RPMI8226 (cell line): ENCODE measurements at places on chromosomes 4 and X.
A peak's percentile ranks its signal among the peaks of the same experiment; 100 is the strongest.

GRCh38 chr4:51870441-51871188, 27.7 kb downstream of the DCUN1D4 start:
- DNase-seq = no peak

DNA sequence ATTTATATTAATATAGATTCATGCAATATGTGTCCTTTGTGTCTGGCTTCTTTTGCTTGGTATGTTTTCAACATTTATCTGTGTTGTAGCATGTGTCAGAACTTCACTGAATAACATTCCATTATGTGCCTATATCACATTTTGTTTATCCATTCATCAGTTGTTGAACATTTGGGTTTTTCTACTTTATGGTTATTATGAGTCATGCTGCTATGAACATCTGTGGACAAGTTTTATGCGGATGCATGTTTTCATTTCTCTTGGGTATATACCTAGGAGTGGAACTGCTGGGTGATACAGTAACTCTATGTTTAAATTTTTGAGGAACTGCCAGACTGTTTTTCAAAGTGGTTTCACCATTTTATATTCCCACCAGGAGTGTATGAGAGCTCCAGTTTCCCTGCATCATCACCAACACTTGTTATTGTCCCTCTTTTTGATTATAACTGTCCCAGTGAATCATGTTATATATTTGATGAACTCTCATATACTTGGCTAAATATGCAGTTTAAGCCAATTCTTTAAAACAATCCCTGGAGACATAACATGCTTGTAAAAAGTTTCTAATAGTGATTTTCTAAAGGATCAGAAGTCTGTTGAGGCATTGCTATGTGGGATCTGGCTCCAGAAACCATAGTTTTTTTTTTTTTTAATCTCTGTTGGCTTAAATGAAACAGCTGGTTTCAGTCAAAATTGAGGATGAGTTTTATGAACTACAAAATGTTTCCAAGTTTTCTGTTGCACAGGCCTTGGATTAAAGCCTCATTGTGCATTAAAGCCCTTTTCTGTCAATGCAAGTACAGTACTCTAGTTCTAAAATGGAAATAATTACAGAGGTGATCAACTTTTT, 21.6 kb upstream of the REPS2 start:
- DNase-seq = no peak

- DNase-seq = peak; percentile 56
Observed at GRCh38 chr4:83569987-83570386, 34.1 kb downstream of the GPAT3 start.

- no peak for DNase-seq
Observed at GRCh38 chrX:38402118-38402517, 49.7 kb downstream of the OTC start.

DNA sequence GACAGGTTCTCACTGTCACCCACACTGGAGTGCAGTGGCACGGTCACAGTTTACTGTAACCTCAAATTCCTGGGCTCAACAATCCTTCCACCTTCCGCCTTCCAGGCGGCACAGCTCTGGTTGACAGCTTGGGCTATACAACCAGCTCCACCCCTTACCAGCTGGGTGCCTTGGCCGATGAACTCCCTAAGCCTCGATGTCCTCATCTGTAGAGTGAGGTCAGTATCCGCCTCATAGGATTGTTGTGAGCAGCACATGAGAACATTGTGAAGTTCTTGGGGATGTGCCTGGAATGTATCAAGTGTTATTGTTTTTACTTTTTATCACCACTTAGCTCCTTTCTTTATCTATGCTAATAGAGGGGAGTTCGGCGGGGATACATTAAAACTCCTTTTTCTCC, 23.3 kb downstream of the UCHL1 start:
- no peak for DNase-seq

DNA sequence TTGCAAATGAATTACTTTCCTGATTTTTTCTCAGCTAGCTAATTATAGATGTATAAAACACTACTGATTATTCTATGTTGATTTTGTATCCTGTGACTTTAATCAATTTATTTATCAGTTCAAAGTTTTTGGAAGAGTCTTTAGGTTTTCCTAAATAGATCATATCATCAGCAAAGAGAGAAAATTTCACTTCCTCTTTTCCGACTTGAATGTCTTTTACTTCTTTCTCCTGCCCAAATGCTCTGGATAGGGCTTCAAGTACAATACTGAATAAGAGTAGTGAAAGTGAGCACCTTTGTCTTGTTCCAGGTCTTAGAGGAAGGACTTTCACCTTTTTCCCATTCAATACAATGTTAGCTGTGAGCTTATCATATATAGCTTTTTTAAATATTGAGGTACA, 417.9 kb downstream of the PDGFC start:
- no peak for DNase-seq

- DNase-seq = no peak
Observed at GRCh38 chr4:65669111-65670019, 924 bp downstream of the EPHA5 start.

DNA sequence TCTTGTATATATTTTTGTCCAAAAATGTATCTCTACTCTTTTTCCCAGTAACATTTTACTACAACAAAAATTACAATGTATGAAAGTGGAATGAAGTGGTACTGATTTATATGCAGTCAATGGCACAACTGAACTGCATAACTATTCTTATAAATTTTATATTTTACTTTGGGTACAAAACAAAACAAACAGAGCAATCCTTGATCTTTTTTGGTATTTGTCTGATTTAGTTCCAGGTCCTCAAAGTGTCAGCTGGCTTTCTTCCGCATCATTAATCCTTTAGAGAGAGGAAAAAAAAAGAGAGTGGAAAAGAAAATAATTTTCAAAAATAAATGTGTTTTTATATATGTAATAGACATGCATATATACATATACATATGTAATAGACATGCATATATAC, 252.4 kb upstream of the SLIT2 start:
- no peak for DNase-seq

- DNase-seq = peak; percentile 40
Observed at GRCh38 chrX:15242899-15243555, 26.9 kb downstream of the ASB9 start.

DNA sequence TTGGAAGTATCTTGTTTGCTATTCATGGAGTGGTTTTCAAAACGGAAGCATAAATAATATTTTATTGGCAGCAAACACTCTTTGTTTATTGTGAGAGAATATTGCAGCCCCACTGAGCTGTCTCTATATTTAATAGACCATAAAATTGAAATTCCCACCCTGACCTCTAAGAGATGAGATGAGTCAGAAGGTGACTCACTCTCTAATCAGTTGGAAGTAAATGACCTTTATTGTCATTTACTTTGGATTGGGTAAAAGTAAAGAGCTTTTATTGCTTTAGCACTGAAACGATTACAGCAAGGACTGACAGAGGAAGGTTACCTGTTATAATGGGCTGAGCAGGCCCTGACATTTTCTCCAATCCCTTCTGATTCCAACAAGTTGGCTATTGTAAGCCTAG, 55.0 kb downstream of the SYTL5 start:
- no peak for DNase-seq

- no peak for DNase-seq
Observed at GRCh38 chr4:168711197-168712140, 214.6 kb downstream of the PALLD start.

GRCh38 chr4:18100657-18101056, 79.1 kb upstream of the LCORL start:
- DNase-seq = peak; percentile 50

DNA sequence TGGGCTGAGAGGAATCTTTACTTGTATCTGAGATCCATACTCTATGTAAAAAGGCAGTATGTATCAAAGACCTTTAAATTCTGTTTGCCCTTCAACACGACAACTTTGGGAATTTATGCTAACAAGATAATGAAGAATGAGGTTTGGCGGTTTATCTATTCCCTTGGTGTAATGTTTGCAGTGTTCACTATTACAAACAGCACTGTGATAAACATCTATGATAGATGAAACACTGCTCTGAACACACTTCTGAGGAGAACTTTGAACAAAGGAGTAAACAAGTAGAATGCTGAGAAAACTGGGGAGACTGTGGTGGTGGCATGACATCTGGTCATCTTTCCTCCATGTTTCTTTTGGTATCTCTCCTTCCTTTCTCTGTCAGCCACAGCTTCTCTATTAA, 126.9 kb downstream of the PDE5A start:
- DNase-seq = no peak

DNA sequence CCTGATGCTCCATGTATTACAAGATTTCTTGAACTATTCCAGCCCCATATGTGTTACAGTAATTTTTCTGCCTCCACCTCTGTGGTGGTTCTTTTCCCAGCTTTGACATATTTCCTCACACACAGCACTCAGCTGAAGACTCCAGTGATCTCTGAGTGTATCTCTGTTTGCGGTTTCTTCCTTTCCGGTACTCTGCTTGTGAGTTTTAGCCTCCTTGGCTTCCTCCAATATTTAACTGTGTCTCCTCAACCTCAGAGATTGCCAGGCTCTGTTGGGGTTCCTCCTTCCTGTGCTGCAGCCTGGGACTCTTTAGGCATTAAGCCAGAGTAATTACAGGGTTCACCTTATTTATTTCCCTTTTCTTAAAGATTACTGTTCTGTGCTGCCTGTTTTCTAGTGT, 73.2 kb downstream of the NFKB1 start:
- no peak for DNase-seq

DNA sequence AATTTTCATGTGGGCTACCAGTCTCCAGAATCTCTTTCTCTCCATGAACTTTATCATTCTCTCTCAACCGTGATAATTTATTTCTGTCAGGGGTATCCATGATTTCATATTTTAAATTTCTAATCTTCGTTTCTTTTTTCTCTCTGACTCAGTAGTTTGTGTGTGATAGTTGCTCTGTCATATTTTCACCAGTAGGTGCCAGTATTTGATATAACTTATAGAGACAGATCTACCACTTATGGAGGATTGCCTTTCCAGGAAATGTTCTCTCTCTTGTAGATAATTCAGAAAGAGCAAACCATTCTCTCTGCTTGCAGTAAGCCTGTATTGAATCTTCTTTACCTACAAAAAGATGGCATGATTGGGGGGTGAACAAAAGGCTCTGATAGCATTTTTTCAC, 79.3 kb upstream of the DYNLT3 start:
- DNase-seq = peak; percentile 8

- DNase-seq = no peak
Observed at GRCh38 chr4:16993956-16994840, 95.8 kb upstream of the LDB2 start.

DNA sequence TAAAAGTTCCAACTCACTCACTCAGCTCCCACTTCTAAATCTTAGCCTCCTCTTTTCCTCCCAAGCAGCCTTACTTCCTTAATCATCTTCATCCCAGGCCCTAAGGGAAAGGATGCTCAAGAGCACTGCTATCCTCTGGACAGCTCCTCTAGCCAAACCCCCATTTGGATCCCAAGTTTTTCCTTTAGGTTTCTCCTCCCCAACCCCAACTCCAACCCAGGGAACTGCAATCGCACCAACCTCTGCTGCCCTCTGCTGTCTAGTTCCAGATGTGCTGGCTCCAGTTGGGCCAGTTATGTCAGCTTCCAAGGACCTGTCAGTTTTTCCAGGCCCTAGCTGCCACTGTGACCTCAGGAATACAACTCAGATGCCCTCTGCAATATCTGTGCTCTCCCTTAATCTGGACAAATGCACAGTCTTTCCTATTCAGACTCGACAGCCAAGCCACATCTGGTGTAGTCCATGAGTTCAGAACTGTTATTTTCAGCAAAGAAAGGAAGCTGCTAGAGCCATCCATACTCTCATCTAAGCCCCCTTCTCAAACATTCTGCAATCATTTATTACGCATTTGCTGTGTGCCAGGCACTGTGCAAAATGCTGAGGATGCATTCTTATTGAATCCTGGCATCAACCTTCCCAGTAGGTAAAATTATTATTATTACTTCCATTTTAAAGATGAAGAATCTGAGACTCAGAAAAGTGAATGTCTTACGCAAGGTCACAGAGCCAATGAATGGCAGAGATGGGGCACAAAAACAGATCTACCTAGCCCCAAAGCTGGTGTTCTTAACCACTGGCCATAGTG, 12.3 kb upstream of the XPNPEP2 start:
- DNase-seq = peak; percentile 32

DNA sequence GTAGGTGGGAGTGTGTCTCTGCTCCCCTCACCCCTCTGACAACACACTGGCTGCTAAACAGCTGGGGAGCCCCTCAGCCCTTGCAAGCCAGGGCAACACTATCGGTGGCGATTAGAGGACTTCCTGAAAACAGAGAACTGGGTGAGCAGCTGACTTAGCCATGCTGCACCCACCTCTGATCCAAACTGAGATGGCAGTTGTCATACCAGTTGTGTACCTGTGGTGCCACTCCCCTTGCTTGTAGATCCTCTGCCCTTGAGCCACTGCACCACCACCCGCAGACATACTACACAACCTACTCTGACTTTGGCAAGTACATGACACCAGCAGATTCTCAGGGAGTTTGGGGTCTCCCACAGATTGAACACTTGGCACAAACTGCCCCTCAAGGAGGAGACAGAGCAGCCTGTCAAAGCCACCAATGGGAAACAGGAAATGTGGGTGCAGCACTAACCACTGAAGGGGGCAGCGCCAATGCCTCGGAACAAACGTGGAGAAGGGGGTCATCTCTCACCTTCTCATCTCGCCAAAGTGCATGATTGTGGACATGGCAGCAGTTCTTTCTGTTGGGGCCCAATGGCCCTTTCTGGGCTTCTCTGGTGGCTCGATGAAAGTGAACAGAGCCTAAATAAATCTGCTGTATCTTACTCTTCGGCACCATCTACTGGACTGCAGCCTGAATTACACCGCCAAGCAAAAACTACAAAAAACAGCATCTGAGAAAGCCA, 119.8 kb downstream of the NEK1 start:
- peak; percentile 20 for DNase-seq

DNA sequence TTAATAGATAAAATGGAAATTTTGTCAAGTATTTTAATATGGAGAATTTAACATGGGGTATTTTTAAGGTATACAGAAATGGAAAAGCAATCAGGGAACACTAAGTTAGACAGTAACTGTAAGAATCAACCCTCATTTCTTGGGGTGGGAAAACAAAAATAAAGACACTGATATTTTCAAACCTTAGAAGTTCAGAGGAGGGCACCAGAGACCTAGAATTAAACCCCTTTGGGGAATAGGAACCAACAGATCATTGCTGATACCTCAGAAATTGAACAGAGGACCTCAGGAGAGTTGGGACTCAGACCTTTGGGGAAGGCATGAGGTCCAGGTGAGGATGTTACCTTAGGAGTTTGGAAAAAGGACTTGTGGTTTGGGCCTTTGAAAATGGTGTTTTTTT, 435.6 kb downstream of the TMA16 start:
- no peak for DNase-seq

DNA sequence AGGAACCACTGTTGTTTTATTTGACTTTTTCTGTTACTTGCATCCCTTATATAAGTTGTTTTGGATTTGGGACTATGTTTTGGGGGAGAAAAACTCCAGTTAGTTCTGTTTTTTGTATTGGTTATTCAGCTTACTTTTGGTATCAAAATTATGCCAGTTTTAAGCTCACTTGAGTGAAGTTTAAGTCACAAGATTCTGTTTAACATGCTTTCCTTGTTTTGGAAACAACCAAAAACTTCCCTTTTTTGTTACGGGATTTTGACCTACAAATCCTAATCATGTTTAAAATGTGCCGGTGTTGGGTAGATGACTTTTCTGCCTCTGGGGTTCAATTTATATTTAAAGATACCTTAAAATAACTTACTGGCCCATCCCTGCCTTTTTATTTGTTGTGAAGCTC, 36.0 kb downstream of the CCNI start:
- no peak for DNase-seq
